Activated CD8-positive, alpha-beta memory T cell treated with anti-CD3 and anti-CD28 coated beads, Interleukin-2, amount 50 U/mL, for 4 hours (primary cell): ENCODE measurements at places on chromosomes 7 and 10.

DNA sequence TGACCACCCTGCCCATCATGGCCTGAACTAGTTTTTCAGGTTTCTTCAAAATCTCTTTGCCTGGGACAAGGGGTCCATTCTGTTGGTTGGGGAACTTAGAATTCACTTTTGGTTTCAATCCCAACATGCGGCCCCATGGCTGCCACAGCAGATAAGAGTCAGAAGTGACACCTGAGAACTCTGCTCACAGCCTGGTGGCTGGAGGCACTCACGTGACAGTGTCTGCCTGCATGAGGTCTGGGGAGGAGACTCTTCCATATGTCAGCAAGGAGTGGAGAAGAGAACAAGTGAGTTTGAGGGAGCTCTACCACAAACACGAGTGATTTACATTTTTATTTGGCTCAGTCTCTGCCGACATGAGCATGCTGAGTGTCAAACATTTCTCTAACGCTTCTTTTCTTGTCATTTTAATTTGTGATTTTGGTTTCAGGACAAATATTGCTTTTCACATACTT is 370.4 kb downstream of the TNS3 start:
- DNase-seq, result no peak

DNA sequence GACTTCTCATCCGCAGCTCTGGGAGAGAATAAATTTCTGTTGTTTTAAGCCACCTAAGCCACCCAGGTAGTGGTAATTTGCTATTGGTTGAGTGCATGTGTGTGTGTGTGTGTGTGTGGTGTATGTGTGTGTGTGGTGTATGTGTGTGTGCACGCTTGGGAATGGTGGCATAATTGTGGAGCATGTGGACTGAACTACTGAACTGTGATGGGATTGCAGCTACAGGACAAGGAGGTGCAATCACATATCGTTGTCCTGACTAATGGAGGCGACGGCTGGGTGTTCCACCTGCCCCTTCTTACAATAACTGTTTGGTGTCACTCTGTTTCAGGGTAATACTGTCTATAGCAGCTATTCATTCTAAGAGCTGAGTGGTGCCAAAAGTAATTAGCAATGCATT is 448.7 kb upstream of the PFKP start:
- DNase-seq, result no peak

DNA sequence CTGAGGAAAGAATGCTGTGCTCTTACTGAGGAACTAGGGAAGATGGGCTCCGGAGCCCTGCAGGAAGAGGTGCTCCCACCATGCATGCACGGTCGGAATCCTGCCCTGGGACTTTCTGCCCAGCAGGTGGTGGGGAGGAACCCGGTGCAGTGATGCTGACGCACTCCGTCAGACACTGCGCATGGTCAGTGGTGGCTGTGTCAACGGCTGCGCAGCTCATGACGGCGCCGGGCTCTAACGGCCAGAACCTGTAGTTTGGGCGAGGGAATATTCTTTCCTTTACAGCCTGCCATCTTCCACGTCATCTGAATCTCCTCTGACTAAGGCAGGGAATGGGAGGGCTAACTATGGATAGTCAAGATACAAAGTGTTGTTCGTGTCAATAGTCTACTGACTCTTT is 189.2 kb upstream of the MGMT start:
- no peak for DNase-seq

DNA sequence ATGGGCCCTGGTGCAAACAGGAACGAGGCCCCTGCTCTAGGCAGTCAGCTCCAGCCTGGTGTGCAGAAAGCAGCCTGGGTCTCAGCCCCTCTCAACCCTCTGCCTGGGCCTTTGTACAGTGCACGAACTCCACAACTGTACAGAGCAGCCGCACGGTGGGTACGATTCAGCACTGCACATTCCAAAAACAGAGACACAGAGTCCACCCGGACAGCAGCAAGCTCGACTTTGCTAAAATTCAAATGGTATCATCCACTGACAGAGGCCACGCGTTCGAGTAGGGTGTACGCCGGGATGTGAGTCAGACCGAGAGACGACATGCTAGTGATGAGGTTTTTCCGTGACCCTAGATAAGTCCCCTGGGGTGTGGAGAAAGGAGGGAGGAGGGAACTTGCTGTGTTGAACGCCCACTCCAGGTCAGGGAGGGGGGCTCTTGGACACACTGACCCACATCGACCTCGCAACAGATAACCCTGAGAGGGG is 65.6 kb upstream of the PDGFA start:
- peak; percentile 49 for DNase-seq

DNA sequence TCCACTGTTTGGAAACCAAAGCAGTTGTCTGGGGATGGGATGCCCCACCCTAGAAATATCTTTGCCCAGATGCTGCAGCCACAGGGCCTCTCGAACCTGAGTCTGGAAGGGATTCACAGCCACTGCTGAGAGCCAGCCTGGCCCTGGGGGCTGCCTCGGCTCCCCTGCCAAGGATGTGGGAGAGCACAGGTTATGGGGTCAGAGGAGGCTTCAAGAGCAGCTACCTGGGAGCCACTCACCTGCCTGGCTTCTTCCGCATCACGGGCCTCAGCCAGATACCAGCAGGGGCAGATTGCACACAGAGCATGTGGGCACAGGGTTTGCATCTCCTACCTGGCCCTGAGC is 5.4 kb upstream of the PWWP2B start:
- DNase-seq, result peak; percentile 8

DNA sequence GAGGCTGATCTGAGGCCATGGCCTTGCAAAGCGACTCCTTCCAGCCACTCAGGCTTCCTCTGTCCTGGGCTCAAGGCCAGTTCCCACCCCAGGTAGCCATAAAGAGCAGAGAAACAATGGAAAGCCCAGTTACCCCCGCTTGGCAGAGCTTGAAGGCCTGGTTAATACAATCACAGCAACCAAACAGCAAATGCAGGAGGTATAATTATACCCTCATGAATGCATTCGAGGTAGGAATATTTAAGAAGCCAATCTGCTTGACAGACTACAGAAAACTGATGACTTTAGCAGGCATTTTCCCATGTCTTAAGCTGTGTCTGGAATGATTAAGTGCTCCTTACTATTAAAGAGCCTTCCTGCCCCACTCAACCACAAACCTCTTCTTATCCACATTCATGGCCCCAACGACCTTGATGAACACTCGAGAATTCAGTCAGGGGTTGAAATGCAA is 114.1 kb upstream of the MACROH2A2 start:
- no peak for DNase-seq

- DNase-seq, result no peak
Observed at GRCh38 chr10:118746246-118746645, 8.5 kb downstream of the CACUL1 start.

DNA sequence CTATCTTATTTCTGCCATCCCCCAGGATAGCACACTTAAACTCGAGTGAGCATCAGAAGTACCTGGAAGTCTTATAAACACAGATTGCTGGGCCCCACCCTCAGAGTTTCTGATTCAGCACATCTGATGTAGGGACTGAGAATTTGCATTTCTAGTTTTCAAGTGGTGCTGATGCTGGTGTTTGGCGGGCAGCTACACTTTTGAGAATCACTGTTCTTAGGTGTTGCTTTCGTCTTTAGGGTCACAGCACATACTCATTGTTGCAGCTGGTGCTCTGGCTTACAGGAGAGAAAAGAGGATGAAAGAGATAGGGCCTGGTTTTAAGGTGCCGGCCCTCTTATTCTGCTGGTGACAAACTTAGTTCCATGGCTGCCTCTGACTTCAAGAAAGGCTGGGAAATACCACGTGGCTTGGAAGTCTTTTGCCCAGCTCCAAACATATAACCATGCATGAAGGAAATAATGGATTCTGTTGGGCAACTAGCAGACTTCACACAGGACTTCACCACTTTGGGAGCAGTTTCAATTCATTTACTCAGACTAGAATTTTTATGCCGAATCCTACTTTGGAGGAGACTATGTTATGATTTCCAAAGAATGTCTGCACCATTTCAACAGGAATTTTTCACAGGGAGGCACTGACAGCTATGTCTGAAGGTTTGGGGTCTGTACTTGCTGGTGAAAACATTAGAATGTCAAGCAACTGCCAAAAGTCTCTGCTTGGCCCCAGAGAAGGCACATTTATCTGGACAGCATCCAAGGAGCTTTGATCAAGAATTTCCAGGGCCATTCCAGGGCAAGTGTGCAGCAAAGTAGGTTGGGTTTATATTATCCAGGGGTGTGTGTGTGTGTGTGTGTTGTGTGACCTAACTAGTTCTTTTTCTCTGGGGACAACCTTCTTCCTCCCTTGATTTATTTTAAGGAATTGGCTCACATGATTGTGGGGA is 6.9 kb upstream of the MINDY4 start:
- no peak for DNase-seq

DNA sequence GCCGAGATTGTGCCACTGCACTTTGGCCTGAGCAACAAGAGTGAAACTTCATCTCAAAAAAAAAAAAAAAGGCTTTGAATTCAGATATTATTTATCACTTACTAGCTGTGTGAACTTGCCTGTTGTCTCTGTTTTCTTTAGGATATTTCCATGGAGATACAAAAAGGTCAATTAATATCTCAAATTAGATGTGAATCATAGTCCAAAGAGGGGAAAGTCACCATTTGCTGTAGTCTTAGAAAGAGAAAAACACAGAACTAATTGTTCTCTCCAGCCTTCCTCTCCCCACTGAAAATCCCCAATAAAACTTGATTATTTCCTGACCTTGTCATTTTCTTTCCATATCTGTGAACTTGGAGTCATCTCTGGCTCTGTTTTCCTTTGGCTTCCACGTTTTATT is 21.2 kb downstream of the HEPACAM2 start:
- DNase-seq, result no peak

- DNase-seq, result no peak
Observed at GRCh38 chr10:69748621-69749020, 53.1 kb upstream of the COL13A1 start.
